CD4-positive, alpha-beta T cell treated with Interleukin-17A for 4 hours (primary cell): ENCODE measurements at places on chromosomes 3 and 15.
A peak's percentile ranks its signal among the peaks of the same experiment; 100 is the strongest.

GRCh38 chr3:150775001-150775599 is 12.1 kb upstream of the SIAH2 start:
- no peak for DNase-seq

GRCh38 chr15:65986416-65986815 is 117.1 kb downstream of the RAB11A start:
- DNase-seq: no peak

DNA sequence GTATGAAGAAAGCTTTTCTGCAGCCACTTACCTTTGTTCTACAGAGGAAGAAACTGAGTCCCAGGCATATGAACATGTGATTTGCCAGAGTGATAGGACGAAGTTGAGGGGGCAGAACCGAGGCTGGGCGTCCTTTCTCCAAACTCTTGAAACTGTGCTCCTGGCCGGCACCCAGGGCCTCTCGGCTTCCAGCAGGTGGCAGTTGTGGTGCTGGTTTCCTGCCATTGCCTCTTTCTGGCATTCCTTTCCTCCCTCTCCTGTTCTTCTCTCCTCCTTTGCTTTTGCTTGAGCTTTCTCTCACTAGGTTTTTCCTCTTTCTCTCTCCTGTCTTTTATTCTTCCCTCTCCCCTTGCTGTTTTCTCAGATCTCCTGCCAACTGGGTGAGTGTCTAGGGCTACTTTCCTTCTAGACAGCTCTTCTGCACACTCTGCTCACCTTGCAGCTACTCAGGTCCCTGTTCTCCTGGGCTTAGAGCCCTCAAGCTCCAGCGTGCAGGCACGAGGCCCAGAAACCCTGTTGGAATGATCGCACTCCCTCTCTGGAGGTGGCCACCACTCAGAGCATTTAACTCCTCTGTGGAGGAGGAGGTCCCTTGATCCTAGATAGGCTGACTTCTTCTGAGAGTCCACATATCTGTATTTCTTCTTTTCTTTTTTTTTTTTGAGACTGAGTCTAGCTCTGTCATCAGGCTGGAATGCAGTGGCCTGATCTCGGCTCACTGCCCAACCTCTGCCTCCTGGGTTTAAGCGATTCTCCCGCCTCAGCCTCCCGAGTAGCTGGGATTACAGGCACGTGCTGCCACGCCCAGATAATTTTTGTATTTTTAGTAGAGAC is 26.2 kb downstream of the TRAK1 start:
- peak; percentile 29 for DNase-seq

DNA sequence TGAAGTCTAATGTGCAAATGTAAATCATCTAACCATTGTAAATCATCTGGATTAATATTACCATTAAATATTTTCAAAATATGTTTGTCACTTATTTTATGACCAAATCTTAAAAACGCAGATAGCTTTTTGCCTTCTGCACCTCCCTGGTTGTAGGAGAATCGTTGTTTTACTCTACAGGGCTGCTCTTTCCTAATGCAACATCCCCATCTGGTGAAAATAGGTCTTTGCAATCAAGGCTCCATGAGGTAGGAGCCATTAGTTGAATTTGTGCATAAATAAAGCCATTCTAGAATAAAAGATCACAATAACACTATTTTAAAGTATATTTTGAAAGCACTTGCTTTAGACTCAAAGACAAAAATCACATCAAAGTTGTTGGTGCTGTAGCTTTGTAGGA is 535.6 kb upstream of the AGTR1 start:
- no peak for DNase-seq

DNA sequence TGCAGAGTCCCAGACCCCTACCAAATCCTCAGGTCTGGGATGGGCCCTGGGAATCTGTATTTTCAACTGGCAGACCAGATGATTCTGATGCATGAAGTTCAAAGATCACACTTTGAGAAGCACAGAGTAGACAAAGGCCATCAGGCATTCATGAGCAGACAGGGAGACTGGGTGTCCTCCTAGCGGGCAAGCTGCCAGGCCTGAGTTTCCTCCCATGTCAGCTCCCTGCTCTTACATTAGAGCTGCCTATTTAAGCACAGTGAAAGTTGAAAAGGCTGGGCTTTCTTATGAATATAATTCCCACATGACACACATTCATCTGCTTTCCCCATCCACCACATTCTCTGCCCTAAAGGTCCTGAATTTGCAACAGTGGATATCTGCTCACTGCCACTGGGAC is 14.0 kb downstream of the CAPN3 start:
- no peak for DNase-seq

DNA sequence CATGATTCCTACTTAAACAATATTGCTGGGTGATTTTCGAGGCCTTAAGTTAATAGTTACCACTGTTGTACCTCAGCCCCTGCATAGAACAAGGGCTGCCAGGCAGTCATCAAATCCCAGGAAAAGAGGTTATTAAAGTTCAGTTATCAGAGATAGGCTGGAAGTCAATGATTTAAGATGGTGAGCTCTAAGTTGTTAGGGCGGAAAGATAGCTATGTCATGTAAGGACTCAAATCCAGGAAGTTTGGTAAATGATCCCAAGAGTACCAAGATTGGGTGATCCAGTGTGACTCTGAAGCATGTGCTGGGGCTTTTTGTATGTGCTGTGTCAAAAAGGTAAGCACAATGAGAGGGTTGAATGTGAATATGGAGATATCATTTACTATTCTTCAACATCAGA is 287.9 kb downstream of the NLGN1 start:
- DNase-seq: no peak
